ENCODE measurements at places on chromosomes 1 and 21. TPM values are rescaled to one million over a fixed set of nuclear protein-coding genes. Genes with fewer than 3 reads are reported as not detected.

DNA sequence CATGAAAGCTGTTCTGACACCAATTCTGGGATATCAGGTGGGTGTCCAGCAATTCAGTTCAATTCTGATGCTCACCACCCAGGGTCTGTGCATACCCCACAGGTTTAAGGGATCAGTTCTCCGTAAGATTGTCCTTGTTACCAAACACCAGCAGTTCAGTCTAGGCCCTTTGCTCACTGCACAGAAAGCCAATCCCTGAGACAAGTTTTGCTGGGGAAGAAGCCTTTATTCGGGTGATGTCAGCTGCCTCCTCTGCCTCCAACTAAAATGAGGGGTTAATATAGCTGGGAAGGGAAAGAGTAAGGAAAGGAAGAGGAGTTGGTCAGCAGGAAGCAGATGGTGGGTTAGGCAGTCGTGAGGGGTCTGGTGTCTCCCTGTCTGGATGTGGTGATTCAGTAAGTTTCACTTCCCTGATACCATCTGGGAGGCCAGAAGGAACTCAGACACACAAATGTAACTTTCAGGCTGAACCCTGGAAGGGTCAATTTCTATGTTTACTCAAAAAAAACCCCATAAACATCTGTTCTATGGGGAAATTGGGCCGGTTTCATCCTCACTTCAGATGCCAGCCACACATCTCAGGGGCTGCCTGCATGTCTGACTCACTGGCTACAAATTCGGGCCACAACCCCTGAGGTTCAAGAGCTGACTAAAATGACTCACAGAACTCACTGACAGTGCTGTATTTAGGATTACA, 83.3 kb upstream of the PGBD5 start:
- no peak for DNase-seq
- H3K27me3 ChIP-seq, result peaks cover 12% of the 10 kb centered on the region
- H3K36me3 ChIP-seq, result no peaks in the 10 kb centered on the region
- H3K4me3 ChIP-seq, result no peak overlapping the region
- H3K27ac ChIP-seq, result no peak overlapping the region

SNAP47 gene
- 59.4 TPM for total RNA-seq

GRCh38 chr1:168287237-168287664, 6.6 kb downstream of the TBX19 start:
- no peak overlapping the region for H3K4me3 ChIP-seq
- peaks cover 5% of the 10 kb centered on the region for H3K36me3 ChIP-seq
- H3K4me1 ChIP-seq, result peaks cover 22% of the 10 kb centered on the region

CA14 gene
- not detected for total RNA-seq

DNA sequence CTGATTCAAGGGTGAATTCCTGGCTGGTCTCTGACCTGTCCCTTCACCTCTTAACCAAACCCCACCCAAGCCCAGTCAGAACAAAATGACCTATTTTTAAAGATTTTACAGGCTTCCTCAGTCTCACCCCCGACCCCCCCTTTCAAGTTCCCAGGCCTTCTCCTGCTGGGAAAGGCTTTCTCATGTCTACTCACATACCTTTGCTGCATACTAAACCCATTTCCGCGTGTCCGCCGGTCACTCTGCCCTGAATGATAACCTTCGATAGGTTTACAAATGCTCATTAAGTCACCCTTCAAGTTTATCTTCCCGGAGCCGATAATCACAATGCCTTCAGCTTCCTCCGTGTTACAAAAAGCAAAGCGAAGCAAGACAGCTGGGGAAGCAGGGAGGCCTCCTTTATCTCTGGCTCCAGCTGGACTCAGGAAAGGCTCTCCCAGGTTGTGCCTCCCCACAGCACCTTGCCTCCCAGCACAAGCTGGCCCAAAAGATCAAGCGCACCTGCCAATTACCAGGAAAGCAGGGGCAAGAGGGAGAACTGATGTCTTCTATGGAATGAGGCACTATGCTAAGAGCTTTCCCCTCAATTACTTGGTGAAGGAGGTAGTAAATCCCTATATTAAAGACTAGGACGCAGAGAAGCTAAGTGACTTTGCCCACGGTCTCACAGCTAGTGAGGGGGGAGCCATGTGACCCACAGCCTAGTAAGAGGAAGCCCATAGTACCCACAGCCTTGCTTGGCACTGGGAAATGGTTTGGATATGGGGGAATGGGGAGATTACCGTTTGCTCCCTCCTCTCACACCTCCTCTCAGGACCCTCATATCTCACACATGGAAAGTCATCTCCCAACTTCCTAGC, 15.9 kb downstream of the SMIM12 start:
- H3K27ac ChIP-seq, result no peak overlapping the region
- no peak for DNase-seq
- H3K4me1 ChIP-seq, result peaks cover 10% of the 10 kb centered on the region
- no peak overlapping the region for H3K4me3 ChIP-seq
- no peaks in the 10 kb centered on the region for H3K36me3 ChIP-seq
